ENCODE measurements at places on chromosomes 3 and 15.
A peak's percentile ranks its signal among the peaks of the same experiment; 100 is the strongest.

DNA sequence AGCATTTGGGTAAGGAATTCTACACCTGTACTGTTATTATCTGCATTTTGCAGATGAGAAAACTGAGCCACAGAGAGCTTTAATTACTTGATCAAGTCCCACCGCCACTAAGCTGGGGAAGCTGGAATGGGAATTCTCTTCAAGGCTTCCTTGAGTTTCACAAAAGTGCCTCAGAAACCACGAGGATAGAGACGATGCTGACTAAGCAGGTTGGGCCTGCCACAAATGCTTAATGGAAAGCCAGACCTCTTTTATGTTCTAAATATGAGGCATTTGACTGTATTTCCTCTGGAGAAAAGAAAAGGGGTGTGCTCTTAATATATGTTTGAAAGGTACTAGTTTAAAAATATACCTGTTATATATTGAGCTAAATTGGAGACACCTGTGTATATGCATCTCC lies 34.7 kb downstream of the ADAMTS9 start:
- H3K36me3 ChIP-seq: no peaks in the 10 kb centered on the region
- no peak overlapping the region for H3K4me3 ChIP-seq
- H3K27me3 ChIP-seq: no peaks in the 10 kb centered on the region

DNA sequence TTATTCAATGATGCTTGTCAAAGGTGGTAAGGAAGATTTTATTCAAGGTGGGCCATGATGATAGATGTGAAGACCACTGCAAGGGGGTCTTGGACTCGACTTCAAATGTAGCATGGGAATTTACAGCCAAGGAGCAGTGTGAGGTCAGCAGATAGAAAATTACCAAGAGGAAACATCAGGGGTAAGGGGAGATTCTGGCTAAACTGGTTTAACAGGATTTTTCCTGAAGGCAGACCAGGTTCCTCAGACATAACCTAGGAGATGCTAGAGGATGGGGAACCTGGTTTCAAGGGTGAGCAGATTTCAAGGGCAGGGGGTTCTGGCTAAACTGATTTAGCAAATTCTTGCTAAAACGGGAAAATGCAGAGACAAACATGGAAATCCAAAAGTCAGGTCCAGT lies 464.9 kb downstream of the TAFA4 start:
- H3K27ac ChIP-seq: no peak overlapping the region
- no peak for DNase-seq
- no peaks in the 10 kb centered on the region for H3K4me1 ChIP-seq
- no peaks in the 10 kb centered on the region for H3K36me3 ChIP-seq
- H3K27me3 ChIP-seq: no peaks in the 10 kb centered on the region

- H3K36me3 ChIP-seq: no peaks in the 10 kb centered on the region
- peaks cover 7% of the 10 kb centered on the region for H3K4me1 ChIP-seq
- no peak overlapping the region for H3K27ac ChIP-seq
- peak; percentile 36 for DNase-seq
- no peak overlapping the region for H3K4me3 ChIP-seq
- no peaks in the 10 kb centered on the region for H3K27me3 ChIP-seq
These were observed 345.2 kb upstream of the TPRG1 start for GRCh38 chr3:188826574-188826973.

DNA sequence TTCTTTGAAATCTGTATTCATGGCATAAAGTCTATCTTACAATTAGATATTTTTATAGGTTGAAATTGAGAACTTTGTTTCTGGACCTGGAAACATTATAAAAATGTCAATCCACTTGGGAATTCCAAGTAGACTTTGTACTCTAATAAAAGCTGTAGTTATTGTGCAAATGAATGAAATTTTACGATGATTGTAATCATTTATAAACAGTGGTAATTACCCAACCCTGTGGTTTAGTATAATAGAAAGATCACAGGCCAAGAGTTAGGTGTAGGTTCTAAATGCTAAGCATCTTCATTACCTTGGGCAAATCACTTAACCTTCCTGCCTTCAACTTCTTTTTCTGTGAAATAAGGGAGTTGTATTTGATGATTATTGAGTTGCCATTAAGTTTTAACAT lies 13.2 kb upstream of the SLC7A14 start:
- H3K4me3 ChIP-seq: no peak overlapping the region
- H3K27ac ChIP-seq: no peak overlapping the region
- H3K4me1 ChIP-seq: no peaks in the 10 kb centered on the region
- peaks cover 23% of the 10 kb centered on the region for H3K27me3 ChIP-seq

DNA sequence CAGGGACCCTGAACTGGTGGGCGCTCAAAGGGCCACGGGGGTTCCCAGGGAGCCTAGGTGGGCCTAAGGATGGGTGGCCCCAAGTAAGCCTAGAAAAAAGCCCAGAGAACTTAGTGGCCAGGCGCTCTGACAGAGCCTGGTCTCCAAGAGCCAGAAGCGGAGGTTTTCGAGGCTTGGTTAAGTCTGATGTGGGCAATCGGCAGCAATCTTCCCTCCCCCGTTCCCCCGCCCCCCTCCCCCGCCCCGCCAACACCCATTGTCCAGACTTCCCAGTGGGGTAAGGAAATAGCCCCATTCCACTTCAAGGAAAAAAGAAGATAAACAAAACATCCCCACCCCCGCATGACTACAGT lies 6.7 kb downstream of the EOMES start:
- H3K4me3 ChIP-seq: no peak overlapping the region
- H3K27me3 ChIP-seq: peaks cover 58% of the 10 kb centered on the region
- no peaks in the 10 kb centered on the region for H3K36me3 ChIP-seq
- no peak overlapping the region for H3K27ac ChIP-seq

GRCh38 chr15:38689522-38689921 lies 124.9 kb upstream of the RASGRP1 start:
- no peaks in the 10 kb centered on the region for H3K27me3 ChIP-seq
- no peak overlapping the region for H3K4me3 ChIP-seq
- no peak overlapping the region for H3K27ac ChIP-seq
- no peaks in the 10 kb centered on the region for H3K36me3 ChIP-seq
- no peak for DNase-seq
- H3K4me1 ChIP-seq: peaks cover 72% of the 10 kb centered on the region

DNA sequence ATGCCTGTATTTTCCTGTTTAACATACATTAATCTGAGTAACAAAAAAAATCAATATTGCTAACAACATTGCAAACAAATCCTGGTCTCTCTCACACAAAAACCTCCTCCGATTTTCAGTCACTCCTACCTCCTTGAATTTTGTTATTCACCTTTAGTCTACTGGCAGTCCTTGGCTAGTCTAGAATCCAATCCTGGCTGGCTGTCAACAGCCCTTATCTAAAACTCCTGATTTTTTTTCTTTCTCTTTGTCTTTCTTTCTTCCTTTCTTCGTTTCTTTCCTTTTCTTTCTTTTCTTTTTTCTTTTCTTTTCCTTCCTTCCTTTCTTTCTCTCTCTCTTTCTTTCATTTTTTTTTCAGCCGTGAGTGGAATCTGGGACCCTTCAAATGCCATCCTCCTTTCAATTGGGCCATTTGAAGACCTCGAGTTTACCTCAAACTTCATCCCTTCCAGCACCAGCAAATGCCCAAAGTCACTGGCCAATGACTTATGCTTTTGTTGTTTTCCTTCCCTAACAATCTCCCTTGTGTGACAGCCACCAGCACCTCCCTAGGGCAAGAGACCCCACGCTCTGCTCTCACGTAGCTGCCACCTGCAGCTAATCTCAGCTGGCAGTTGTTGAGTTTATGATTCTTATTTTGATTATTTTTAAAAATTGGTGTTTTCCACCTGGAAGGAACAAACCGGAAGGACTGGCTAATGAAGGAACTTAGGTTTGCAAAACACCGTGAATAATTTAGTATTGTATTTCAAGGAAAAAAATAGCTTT lies 6.8 kb upstream of the ONECUT1 start:
- no peak overlapping the region for H3K27ac ChIP-seq
- H3K4me1 ChIP-seq: peaks cover 30% of the 10 kb centered on the region
- no peaks in the 10 kb centered on the region for H3K36me3 ChIP-seq
- peaks cover 87% of the 10 kb centered on the region for H3K27me3 ChIP-seq
- DNase-seq: no peak

- H3K27me3 ChIP-seq: no peaks in the 10 kb centered on the region
- H3K4me3 ChIP-seq: no peak overlapping the region
- no peaks in the 10 kb centered on the region for H3K36me3 ChIP-seq
- H3K4me1 ChIP-seq: no peaks in the 10 kb centered on the region
- no peak for DNase-seq
These were observed 251.3 kb upstream of the HES1 start for GRCh38 chr3:193884652-193885051.

DNA sequence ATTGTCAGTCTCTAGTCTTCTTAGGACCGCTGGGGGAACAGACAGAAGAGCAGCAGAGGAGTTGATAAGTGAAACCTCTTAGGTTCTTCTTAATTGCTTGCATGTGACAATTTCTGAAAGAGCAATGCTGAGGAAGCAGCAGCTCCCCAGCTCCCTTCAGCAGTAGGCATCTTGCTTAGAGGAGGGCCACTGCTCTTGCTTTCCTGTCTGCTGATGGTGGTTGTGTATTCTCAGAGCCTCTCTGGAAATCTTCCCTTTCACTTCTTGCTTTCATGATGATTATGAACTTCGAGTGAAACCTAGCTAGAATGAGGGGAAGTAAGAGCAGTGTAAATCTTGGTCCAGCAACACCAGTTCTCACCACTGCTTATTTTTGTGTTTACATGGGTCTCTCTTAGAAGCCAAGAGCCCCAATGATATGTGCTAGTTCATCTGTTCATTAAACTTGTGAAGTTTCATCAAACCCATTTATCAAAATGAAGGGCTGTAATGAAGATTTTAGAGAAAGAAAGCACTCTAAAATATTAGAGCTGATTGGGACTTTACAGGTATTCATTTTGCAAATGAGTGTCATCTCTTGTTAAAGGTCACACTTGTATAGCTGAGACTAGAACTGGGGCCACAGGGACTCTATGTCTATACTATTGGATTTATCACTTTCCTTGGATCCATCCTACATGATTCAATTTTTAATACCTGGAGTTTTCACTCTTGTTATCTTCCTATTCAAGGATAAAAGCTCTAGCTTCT lies 246.7 kb downstream of the LPP start:
- DNase-seq: peak; percentile 60
- peak overlapping the region; percentile 43 for H3K27ac ChIP-seq
- H3K4me1 ChIP-seq: peaks cover 70% of the 10 kb centered on the region
- no peaks in the 10 kb centered on the region for H3K36me3 ChIP-seq
- no peak overlapping the region for H3K4me3 ChIP-seq

- no peaks in the 10 kb centered on the region for H3K36me3 ChIP-seq
- H3K27ac ChIP-seq: no peak overlapping the region
- no peak for DNase-seq
- H3K4me1 ChIP-seq: peaks cover 7% of the 10 kb centered on the region
- H3K4me3 ChIP-seq: no peak overlapping the region
- H3K27me3 ChIP-seq: peaks cover 33% of the 10 kb centered on the region
These were observed 3.3 kb downstream of the CRABP1 start for GRCh38 chr15:78343276-78344060.

- H3K4me1 ChIP-seq: no peaks in the 10 kb centered on the region
- peaks cover 26% of the 10 kb centered on the region for H3K36me3 ChIP-seq
- no peak overlapping the region for H3K4me3 ChIP-seq
- H3K27me3 ChIP-seq: no peaks in the 10 kb centered on the region
- H3K27ac ChIP-seq: no peak overlapping the region
These were observed 96.6 kb upstream of the FLNB start for GRCh38 chr3:57911593-57911992.

GRCh38 chr3:139120086-139121056 lies 75.7 kb upstream of the PRR23C start:
- H3K27me3 ChIP-seq: no peaks in the 10 kb centered on the region
- no peaks in the 10 kb centered on the region for H3K4me1 ChIP-seq
- H3K4me3 ChIP-seq: no peak overlapping the region
- no peak for DNase-seq
- H3K36me3 ChIP-seq: no peaks in the 10 kb centered on the region

GRCh38 chr15:83694015-83694414 lies 40.1 kb downstream of the ADAMTSL3 start:
- H3K4me3 ChIP-seq: no peak overlapping the region
- no peaks in the 10 kb centered on the region for H3K36me3 ChIP-seq

DNA sequence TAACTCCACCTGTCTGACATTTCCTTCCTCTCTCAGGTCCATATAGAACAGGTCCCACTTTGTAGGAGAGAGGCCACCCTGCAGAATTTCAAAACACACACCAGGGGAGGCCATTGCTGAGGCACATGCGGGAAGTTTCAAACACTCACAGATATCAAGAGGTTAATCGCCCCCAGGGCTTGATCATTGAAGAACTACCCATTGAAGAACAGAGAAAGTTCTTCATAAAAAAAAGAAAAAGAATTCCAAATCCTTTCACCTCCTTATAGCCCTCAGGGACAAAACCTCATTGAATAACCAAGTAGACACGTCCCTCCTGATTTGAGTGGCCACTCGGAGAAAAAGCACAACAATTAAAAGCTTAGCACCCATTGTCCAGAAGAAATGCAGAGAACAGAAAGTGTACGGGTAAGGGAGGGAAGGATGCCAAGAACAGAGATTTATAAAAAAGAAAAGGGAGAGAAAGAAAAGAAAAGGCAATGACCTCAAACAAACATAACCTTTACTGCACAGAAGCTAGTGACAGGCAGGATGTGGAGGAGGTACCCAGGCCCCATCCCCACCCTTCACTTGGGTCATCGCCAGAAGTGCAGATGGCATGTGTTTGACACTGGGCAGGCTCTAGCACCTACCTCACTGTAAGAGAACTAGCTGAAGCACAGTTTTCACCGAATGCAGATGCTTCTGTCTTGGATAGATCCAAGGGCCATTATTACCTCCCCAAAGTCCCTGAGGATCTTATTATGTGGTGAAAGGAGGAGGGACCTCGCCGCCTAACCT lies 112.3 kb upstream of the HES1 start:
- peaks cover 8% of the 10 kb centered on the region for H3K4me1 ChIP-seq
- no peak overlapping the region for H3K27ac ChIP-seq
- H3K4me3 ChIP-seq: no peak overlapping the region
- H3K36me3 ChIP-seq: no peaks in the 10 kb centered on the region
- no peaks in the 10 kb centered on the region for H3K27me3 ChIP-seq

DNA sequence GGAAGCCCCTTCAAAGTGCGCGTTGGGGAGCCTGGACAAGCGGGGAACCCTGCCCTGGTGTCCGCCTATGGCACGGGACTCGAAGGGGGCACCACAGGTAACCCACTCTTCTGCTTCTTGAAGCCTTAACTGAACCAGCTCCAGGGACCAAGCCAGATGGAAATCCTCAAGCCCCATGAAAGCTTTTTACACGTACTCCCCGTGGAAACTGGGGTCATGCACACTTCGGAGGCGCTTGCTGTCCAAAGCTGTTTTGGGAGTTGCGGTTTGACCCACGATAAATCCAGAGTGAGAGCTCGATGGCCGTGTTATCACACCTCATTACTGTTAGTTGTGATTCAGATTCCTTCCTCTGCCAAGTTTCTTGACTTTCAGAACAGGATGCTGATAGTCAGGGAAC lies 47.5 kb downstream of the DNASE1L3 start:
- H3K27ac ChIP-seq: no peak overlapping the region
- no peaks in the 10 kb centered on the region for H3K27me3 ChIP-seq
- peaks cover 15% of the 10 kb centered on the region for H3K36me3 ChIP-seq
- no peaks in the 10 kb centered on the region for H3K4me1 ChIP-seq

DNA sequence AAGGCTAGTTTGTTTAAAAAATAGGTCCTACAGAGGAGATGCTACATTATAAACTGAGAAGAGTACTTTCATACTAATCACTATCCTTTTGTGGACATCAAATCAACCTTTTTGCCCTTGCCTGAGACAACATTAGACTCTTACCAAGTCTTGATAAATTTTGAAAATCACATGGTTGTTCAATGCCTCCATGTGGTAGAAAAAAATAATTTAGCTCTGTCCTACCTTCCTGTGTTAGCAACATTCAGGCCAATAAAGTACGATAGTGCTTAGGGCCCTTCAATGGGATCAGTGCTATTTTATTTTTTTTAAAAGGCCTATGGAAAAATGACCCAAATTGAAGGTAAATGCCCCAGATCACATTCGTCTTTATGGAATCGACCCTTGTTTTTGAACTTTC lies 5.0 kb upstream of the UBE2E1 start:
- peaks cover 18% of the 10 kb centered on the region for H3K4me1 ChIP-seq
- H3K4me3 ChIP-seq: no peak overlapping the region
- H3K27me3 ChIP-seq: peaks cover 7% of the 10 kb centered on the region
- H3K36me3 ChIP-seq: no peaks in the 10 kb centered on the region
- no peak for DNase-seq

- H3K4me3 ChIP-seq: no peak overlapping the region
- H3K4me1 ChIP-seq: no peaks in the 10 kb centered on the region
- no peaks in the 10 kb centered on the region for H3K36me3 ChIP-seq
These were observed 45.6 kb upstream of the TCAIM start for GRCh38 chr3:44292947-44293346.

Data from activated naive CD4-positive, alpha-beta T cell treated with anti-CD3 and anti-CD28 coated beads for 36 hours (primary cell).